Dermis microvascular lymphatic vessel endothelial cell (primary cell): ENCODE measurements at places on chromosomes 1 and 21. TPM values are rescaled to one million over a fixed set of nuclear protein-coding genes. Genes with fewer than 3 reads are reported as not detected.

DNA sequence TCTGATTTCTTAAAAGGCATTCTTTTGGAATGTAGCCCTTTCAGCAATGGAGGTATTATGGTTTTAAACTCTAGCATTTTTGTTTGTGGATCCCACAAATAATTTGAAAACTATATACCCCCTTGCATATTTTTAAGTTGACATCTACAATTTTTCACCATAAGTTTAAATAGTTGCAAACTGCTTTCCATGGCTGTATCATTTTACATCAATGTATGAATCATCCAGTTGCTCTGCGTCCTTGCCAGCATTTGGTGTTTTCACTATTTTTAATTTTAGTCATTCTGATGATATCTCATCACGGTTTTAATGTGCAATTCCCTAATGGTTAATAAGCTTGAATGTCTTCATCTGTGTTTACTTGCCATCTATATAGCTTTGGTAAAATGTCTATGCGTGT is 20.7 kb downstream of the DIPK1A start:
- no peak for DNase-seq

GRCh38 chr1:96782856-96783255 is 61.3 kb downstream of the PTBP2 start:
- DNase-seq: no peak

DNA sequence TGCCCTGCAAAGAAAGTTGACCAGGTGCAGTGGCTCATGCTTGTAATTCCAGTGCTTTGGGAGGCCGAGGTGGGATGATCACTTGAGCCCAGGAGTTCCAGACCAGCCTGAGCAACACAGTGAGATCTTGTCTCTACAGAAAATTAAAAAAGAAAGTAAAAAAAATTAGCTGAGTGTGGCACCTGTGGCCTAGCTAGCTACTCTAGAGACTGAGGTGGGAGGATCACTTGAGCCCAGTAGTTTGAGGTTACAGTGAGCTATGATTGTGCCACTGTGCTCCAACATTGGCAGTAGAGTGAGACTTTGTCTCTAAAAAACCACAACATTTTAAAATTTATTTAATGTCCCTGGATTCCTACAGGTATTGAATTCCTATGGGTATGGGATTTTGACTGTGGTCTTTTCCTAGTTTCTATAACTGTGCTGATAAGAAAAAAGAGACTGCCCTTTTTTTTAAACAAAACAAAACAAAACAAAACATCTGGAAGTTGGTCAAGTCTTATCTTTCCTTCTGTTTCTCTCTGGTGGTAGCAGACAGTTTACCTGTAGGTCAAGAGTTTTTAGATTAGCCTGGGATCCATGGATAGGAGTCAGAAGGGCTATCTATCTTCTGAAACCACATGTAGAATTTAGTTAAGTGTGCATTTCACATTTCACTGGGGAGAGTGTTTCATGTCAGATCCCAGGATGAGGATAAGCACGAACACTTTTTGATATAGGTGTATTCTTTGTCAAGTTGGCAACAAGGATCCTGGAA is 18.8 kb downstream of the UCK2 start:
- DNase-seq: no peak

- DNase-seq: no peak
Measured at GRCh38 chr1:67557696-67558448, 127.1 kb upstream of the GADD45A start.

DNA sequence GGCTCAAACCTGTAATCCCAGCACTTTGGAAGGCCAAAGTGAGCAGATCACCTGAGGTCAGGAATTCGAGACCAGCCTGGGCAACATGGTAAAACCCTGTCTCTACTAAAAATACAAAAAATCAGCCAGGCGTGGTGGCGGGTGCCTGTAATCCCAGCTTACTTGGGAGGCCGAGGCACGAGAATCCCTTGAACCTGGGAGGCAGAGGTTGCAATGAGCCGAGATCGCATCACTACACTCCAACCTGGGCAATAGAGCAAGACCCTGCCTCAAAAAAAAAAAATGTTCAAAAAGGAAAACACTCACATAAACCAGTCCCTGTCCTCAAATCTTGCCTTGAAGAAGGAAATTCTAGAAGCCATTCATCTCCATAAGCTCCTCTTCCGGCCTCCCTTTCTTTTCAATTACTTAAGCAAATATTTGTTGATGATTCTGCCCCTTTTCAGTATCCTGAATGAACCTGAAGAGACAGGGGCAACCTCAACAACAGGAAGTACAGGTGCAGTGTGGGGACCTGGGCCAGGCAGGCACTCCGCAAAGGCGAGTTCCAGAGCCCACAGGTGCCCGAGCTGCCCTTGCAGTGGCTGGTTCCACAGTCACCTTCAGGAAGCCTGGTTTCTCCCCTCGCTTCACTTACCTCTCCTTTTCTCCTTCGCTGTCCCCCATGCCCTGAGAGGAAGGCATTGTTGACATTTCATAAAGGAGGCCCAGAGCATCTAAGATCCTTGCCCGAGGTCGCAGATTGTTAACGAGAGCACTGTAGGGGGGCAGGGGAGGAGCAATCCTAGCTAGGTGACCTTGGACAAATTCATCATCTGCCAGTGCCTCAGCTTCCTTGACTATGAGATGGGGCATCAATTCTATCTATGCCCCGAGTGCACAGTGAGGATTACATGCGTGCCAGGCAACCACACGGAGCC is 8.9 kb upstream of the LEFTY1 start:
- DNase-seq: no peak

DNA sequence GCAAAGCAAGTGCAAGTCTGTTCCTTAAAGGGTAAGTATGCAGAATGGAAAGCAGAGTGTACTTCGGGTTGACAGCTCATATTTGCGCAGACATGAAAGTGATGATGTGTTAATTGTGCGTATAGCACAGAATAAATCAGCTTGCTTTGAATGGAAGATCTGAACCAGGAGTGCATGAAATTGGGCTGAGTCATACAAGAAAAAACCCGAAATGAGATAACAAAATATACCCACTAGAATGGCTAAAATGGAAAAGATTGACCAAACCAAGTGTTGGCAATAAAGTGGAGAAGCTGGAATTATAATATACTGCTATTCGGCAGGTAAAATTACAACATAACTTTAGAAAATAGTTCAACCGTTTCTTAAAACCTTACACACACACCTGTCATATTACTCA is 28.5 kb downstream of the CR1L start:
- no peak for DNase-seq

DNA sequence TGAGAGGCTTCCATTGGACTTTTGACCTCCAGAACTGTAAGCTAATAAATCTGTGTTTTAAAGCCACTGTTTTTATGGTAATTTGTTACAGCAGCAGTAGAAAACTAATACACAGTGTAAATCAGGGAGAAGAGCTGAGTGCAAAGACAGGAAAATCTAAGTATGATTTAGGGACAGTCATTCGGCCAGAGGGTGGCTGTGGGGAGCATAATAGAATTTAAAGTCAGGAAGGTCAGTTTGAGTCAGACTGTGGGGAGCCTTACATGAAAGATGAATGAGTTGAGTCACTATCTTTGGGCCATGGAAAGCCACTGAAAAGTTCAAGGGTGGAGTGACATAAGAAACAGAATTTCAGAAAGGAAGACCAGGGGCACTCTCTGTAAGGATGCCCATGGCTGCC is 52.4 kb upstream of the SSX2IP start:
- no peak for DNase-seq

GRCh38 chr1:202964791-202965410 is 2.2 kb downstream of the CYB5R1 start:
- no peak for DNase-seq

DNA sequence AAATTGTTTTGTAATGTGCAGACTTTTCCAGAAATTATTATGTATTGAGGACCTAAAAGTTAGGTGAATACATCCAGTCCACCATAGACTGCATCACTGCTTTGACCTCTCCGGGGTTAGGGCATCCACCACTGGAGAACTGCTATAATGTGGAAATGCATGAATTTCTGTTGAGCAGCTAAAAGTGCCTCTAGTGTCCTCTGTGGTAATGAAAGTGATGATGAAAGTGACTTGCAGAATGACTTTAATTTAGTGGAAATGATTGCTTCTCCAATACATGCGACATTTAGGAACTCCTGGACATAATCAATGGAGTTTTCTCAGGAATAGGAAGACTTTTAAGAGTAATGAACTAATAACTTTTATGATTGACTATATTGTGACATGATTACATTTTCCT is 170.8 kb downstream of the LBR start:
- no peak for DNase-seq

GRCh38 chr1:41712081-41712480 is 206.6 kb downstream of the HIVEP3 start:
- no peak for DNase-seq

- DNase-seq: peak; percentile 17
Measured at GRCh38 chr1:77824079-77824478, 44.6 kb downstream of the MIGA1 start.

The STIL gene
- total RNA-seq: 4.6 and 7.2 TPM in 2 replicates

The NR5A2 gene
- 2.5 and 4.9 TPM in 2 replicates for total RNA-seq

The PSMD4 gene
- total RNA-seq: 192 and 200 TPM in 2 replicates

The PLPPR5 gene
- total RNA-seq: not detected in 2 replicates

The ILDR2 gene
- total RNA-seq: under 0.01 TPM in 1 of 2 replicates, not detected in the other
